Common myeloid progenitor, CD34-positive (primary cell): ENCODE measurements at places on chromosomes 5 and 9.

DNA sequence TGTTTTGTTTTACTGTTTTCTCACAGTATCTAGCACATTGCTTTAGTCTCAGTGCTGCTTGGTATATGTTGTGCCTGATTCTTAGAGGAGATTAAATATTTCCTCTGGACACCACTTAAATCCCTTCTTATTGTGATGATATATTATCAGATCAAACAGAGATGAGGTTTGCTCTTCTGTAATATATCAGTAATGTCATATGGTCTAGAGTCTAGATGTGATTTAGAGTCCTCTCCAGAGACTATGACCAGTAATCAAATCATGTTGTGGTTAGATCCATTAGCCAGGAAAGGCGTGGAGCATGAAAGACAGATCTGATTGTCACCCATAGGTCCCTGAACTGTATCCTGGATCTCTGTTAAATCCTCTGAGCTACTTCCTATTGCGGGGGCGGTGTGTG lies 24.4 kb downstream of the CAMK4 start:
- DNase-seq: no peak

- no peak for DNase-seq
Observed at GRCh38 chr5:81140441-81140840, 92.7 kb upstream of the CKMT2 start.

GRCh38 chr9:19408316-19408692 lies 505 bp upstream of the ACER2 start:
- DNase-seq: no peak

GRCh38 chr5:124253203-124253810 lies 493.1 kb downstream of the ZNF608 start:
- no peak for DNase-seq

DNA sequence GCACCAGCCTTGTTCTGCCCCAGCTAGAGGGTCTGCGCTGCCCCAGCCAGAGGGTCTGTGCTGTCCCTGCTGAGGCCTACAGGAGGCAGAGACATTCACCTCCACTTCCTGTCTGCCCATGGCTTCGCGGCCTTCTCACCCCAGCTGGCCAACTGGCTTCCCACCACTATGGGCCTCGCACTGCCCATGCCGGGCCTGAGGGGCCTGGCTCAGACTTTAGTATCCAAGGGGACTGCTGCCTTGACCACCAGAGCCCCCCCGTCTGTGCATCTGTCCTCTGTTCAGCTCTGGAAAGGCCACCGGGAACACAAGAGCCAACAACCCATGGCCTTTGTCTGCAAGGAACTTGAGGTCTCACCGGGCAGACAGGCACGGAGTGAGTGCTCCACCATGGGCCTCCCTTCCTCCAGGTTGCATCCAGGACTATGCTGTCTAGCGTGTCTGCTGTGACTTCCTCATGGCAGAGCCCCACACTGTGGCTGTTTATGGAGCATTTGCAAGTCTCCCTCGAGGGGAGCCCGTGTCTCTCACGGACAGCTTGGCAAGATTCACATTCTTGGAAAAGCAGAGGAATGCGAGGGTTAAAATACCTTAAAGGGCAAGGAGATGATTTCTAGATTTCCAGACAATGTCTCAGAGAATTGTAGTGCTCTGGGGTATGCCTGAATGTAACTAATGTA lies 1.7 kb downstream of the DCANP1 start:
- DNase-seq: no peak

DNA sequence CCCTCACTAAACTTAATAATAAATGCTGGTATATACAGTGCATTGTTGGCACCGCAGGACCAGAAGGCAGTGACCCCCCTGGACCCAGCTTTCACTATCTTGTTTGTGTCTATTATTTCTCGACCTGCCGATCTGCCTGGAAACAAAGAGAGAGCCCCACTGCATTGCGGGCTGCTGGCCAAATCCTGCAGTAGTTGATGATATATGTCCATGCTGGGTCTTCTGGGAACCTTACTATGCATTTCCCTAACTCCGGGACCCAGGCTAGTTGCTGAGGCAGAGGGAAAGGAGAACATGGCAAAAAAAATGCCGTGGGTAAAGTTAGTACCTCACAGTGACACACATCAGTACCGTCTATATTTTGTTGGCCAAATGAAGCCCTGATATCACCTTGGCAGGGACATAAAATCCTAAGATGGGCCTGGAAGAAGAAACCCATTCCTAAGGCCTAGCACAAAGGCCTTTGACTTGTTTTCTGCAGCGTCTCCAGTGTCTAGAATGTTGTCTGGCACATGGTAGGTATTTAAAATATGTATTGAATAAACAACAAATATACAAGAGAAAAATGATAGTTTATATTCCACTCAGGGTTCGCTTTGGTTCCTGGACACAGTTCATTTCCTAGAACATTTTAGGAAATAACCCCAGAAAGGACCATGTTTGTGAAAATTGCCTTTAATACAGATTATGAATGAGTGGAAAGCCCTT lies 46.1 kb downstream of the NMUR2 start:
- no peak for DNase-seq

DNA sequence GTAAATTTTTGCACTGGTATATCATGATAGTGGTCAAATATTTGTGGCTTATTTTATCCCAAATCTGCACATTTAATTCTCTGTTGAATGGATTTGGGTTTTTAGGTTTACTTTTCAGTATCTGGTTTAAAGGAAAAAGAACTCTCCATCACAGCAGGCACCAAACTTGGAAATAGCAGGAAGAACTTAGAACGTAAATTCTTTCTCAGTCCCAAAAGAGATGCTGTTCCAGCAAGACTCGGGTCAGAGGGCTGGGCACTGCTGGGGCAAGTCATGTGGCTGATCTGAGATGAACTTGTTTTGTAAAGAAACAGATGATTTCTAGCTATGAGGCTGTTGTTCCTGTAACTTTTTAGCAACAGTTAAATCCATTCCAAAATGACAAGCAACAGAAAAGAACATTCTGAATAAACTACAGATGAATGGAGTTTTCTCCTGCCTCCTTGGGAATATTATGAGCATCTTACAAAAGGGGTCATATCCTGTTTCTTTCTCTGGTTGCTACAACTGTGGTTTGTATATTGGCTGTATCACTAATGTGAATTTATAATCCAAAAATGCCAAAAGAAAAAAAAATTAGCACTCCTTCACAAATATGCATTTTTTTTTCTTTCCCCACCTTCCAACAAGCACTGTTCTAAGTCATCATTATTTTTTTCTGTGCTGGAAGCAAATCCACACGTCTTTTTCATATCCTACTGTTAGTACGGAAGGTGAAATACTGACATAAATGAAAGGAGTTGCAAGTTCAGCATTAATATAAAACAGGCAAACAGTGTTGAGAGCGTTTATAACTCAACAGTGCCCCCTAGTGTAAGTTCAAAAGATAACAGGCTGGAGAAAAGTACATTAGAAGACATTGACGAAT lies 31.1 kb downstream of the OR2K2 start:
- DNase-seq: peak; percentile 53

GRCh38 chr9:73683862-73684591 lies 532.4 kb downstream of the ANXA1 start:
- peak; percentile 32 for DNase-seq

GRCh38 chr9:77455312-77455927 lies 192.7 kb downstream of the GNA14 start:
- peak; percentile 49 for DNase-seq

DNA sequence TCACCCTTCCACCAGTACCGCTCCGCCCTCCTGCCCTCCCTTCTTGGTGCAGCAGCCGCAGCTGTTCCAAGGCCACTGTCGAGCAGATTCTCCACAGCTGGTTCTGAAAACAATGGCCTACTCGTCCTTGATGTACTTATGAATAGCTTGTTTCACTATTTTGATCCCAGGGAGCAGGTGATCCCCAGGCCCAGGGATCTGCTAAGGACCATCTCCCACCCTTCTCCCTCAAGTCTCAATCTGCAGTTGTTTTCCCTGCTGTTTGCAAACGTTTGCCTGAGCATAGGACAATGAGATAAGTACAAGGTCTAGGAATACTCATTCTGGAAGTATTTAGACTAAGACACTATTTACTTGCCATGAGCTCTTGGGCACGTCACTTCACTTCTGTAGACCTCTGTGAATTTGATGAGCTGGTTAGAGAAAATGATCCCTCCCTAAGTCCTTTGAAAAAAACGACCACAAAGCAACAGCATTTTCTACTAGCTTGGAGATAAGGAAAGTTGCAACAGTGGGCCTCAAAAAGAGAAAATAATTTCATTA lies 1.8 kb downstream of the LURAP1L start:
- no peak for DNase-seq

DNA sequence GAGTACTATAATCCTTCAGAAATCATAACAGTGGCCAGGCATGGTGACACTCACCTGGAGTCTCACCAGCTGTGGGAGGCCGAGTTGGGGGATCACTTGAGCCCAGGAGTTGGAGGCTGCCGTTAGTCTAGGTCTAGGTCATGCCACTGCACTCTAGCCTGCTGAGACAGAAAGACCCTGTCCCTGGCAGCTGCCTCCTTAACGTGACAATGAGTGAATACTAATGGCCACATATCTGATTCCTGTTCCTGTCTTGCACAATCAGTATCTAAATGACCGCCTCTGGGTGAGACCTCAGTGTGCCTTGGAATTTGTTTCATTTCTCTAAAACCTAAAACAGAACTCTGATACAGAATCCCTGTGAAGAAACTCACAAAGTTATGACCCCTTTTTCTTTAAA lies 131.0 kb upstream of the DAB2 start:
- no peak for DNase-seq

DNA sequence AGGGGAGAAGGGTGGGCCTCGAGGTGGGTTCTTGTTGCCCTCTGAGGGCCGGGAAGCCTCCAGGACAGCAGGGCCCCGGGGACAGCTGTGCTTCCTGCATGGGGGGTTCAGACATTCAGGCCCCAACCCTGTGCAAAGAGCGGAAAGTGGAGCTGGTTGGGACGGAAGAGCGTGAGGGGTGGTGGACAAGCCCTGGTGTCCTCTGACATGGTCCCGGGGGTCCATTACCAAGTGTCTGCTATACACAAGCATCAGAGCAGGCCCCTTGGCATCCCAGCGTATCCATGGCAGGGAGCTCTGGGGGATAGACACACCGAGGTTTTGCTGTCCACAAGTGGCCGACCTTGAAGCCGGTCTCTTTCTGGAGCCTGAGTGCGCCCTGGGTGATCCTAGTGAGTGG lies 9.3 kb downstream of the PLPP7 start:
- DNase-seq: no peak

GRCh38 chr9:135789838-135790291 lies 87.9 kb downstream of the KCNT1 start:
- DNase-seq: no peak

GRCh38 chr5:136133222-136133921 lies 727 bp downstream of the SMAD5 start:
- peak; percentile 48 for DNase-seq

- DNase-seq: no peak
Observed at GRCh38 chr9:7079051-7079450, 321.3 kb downstream of the KDM4C start.

- no peak for DNase-seq
Observed at GRCh38 chr9:3868012-3868411, 342.2 kb upstream of the RFX3 start.
